DMS53 (cell line): ENCODE measurements at places on chromosomes 6 and 20.

GRCh38 chr6:155623450-155624178 is 168.0 kb upstream of the NOX3 start:
- DNase-seq: no peak

DNA sequence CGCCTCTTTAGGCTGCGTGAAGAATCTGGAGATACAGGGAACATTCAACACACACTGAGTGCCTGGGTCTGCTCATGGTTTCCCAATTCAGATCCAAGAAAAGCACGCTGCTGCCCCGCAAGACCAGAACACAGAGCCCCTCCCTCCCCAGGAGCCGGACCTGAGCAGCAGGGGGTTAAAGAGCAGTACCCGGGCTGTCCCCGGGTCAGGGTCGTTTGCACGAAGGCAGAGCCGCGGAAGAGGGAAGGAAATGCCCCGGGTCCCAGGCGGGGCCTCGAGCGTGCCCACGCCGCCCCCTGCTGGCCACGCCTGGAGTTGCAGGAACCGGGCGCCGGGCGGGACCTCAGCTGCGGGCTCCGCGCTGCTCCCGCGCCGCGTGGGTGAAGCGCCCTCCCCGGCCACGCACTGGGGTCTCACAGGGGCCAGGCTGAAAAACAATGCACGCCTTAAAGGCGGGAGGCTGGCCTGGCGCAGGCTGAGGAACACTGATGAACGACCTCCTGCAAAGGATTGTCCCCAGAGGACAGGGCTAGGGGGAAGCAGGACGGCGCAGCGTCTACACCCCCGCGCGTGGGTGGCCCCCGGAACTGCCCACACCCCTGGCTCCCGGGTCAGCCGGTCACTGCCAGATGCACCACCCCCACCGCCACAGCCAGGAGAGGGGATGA is 48.9 kb downstream of the ANKRD60 start:
- peak; percentile 39 for DNase-seq

- DNase-seq: no peak
Measured at GRCh38 chr20:8386991-8387390, 254.9 kb downstream of the PLCB1 start.

- DNase-seq: peak; percentile 99
Measured at GRCh38 chr20:59825944-59826759, 107.3 kb downstream of the SYCP2 start.

- no peak for DNase-seq
Measured at GRCh38 chr6:157717340-157717748, 105.7 kb upstream of the SNX9 start.

- DNase-seq: no peak
Measured at GRCh38 chr20:38091441-38092216, 58.1 kb downstream of the RPRD1B start.

DNA sequence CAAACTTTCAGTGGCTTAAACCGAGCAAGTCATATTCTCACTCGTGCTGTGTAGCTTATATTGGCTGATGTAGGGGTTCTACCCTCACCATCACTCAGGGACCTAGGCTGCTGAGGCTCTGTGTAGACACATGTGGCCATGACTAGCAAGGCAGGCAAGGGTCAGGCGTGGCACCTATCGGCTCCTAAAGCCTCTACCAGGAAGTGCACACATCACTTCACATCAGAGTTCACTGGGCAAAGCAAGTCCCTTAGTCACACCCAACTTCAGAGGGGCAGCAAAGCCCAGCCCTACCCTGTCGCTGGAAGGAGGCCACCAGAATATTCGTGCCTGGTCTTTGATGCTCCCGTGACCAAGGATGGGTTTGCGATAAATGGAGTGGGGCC is 42.9 kb downstream of the PPP1R14C start:
- no peak for DNase-seq

DNA sequence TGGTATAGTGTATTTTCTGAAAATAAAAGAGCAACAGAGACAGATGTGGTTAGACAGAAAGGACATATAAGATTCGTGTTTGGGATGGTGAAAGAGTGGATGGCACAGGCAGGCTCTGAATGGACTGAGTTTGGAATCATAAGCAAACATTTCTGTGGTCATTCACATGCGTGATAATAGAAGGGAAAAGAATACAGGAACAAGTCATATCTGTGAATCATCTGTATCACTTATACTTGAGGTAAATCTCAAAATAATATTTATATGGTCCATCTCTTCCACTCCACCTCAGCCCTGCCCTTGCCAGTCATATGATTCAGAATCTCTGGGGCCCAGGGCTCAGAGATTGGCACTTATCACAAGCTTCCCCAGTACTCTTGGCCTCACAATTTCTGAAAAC is 535.1 kb downstream of the BCKDHB start:
- no peak for DNase-seq

DNA sequence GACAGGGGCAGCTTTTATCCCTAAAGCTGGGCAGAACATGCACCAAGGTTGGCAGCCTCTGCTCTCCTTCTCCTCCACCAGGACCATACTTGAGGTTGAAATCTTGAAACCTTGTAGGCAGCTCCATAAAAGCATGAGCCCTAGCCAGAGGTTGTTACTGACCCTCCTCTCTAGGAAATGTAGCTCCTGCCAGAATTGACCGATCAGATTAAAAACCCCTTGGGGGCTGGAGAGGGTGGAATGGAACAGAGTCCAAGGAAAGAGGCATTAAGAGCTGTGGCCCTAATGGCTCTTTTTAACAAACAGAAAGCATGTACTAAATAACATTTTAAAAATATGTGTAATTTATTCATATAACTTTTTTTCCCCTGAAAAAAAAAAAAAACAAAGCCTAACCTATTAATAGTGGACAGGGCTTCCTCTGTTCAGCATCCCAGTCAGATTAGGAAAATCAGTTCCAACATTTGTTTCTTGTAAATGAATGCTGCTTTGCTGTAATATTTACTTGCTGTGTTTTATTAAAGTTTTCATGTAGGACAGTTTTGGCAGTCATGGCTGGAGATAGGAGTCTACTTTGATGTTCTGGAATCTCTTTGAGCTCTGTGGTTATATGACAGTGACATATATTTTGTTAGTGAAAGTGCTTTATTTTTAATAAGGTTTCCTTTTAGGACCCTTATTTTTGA is 41.3 kb downstream of the MTHFD1L start:
- DNase-seq: no peak

DNA sequence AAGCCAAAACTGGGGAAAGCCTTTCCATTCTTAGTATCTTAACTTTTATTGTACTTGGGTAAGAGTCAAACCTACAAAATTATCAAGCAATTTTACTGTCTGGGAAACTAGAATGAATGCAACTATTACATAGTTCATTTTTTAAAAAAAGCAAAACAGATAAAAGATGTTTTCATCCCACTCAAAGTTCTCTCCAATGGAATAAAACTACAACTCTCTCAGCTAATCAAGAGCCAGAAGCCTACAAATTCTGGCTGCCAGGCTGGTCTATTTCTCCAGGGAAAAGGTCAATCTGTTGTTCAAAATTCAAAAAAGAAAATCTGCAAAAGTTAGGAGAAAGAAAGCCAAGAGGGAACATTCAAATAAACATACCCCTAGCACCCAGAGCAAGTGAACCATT is 56.2 kb downstream of the COL12A1 start:
- DNase-seq: no peak

GRCh38 chr20:12161734-12162133 is 244.0 kb downstream of the BTBD3 start:
- DNase-seq: peak; percentile 19

GRCh38 chr6:167665698-167666330 is 160.9 kb upstream of the AFDN start:
- no peak for DNase-seq

DNA sequence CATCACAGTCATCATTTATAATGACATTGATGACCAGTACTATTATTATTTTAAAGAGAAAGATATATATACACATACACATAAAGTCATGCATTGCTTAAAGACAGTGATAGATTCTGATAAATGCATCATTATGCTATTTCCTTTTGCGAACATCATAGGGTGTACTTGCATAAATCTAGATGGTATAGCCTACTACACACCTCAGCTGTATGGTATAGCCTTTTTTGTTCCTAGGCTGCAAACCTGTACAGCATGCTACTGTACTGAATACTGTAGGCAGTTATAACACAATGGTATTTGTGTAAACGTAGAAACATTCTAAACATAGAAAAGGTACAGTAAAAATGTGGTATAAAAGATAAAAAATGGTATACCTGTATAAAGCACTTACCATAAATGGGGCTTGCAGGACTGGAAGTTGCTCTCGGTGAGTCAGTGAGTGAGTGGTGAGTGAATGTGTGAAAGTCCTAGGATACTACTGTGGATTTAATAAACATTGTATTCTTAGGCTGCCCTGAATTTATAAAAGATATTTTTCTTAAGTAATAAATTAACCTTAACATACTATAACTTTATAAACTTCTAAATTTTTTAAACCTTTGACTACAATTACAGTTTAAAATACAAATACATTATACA is 23.9 kb downstream of the QKI start:
- DNase-seq: no peak

- no peak for DNase-seq
Measured at GRCh38 chr20:63027221-63027921, 20.6 kb upstream of the BHLHE23 start.

- no peak for DNase-seq
Measured at GRCh38 chr20:2387580-2387979, 6.9 kb downstream of the TGM6 start.

GRCh38 chr6:44307217-44307616 is 5.9 kb downstream of the AARS2 start:
- no peak for DNase-seq

DNA sequence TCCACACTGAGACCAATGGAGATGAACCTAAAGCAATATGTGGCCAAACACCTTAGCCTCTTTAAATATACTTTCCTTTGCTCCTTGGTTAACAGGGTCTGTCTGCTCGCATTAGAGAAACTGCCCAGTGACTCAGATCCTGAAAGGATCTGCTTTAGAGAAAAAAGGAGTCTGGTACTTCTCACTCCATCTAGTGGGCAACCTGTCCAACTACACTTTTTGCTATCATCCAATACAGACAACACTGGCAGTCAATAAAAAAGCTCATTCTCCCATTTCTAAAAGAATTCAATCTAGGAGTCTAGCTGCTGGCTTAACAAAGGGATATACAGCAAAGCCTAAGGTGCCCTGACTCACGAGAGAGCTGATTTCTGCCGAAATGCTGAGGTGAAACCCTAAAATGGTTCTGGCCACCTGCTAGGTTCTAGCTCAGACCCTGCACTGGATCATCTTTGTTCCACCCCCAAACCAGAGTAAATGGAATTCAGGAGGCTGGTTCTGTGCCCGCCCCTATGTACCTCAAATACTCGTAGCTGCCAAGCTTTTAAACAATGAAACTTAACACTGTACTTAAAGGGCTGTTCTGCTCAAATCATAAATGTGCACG is 11.5 kb downstream of the GNL1 start:
- DNase-seq: peak; percentile 84

DNA sequence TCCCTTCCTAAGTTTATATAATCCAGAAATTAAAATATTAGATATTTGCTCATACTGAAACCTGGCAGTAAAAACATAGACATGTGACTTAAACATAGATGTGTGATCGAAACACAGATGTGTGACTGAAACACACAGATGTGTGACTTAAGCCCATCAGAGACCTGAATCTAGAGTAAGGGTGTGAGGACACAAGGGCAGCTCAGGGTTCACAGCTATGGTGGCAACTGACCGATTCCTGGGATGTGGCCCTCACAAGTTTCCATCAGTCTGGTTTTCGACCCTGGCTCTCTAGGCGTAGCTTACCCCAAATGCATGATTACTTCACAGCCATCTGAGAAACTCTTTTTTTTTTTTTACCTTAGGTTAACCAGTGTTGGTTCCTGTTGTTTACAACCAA is 137.0 kb downstream of the NRN1 start:
- no peak for DNase-seq

DNA sequence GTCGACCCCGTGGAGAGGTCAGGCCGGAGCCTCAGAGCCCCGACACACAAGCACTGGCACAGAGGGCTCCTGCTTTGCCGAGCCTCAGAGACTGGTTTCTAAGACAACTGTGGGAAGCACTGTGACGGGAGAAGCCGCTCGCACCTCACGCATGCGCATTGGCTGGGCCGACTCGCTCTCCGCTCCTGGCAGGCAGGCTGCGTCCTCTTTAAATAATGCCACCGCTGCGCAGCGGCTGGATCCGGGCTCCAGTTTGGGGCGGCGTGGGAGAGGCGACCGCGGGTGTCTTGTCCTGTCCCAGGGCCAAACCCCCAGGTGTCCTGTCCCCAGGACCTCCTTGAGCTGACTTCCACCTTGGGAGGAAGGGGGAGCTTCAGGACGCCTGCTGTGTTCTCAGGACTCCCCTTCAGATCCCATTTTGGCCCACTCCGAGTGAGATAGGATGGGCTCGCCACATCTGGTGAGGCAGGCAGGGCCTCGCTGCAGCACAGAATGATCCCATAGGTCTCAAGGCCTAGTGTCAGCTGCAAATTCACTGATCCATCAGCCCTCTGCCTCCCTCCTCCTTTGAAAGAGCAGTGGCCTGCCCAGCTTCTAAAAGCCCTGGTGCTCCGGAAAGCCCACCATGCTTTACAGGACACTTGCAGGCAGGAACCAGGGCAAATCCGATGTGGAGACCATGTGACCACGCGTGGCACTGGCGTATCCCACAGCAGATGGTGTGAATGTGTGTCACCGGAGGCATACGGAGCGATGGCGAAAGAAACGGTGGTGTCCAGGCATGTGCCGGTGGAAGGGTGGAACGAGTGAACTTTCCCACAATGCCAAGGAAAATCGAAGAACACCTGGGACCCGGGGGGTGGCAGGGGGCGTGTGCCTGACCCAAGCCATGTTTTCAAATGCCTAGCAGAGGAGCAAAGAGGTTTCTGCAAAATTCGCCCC is 169.3 kb upstream of the ZNF337 start:
- DNase-seq: peak; percentile 86

GRCh38 chr6:140731741-140732140 is 1357.3 kb upstream of the CITED2 start:
- no peak for DNase-seq
